ENCODE measurements at places on chromosomes 1 and 21.

GRCh38 chr1:191049781-191050180 lies 572.1 kb upstream of the BRINP3 start:
- no peak for DNase-seq

- DNase-seq, result no peak
Observed at GRCh38 chr1:59609245-59609644, 205.5 kb upstream of the HOOK1 start.

GRCh38 chr1:2468041-2468472 lies 8.0 kb upstream of the PLCH2 start:
- no peak for DNase-seq

DNA sequence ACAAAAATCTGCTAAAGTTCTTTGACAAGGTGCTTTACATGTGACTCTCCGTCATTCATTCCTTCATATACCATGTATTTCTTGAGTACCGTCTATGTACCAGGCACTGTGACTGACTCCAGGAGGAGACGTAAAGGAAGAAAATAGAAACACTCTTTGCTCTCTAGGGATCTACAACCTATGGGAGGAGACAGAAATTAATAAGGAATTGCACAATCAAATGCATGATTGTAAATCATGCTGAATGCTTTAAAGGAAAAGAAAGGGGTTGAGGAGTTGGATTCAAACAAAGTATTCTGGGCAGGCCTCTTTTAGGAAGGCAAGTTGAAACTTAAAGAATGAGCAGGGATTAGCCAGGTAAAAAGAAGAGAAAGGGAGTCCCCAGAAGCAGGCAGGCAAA lies 239.1 kb upstream of the FGGY start:
- DNase-seq, result no peak

- DNase-seq, result no peak
Observed at GRCh38 chr1:14362331-14362730, 236.2 kb upstream of the KAZN start.

GRCh38 chr1:177351361-177352108 lies 180.8 kb downstream of the BRINP2 start:
- no peak for DNase-seq

GRCh38 chr1:181141431-181141910 lies 53.0 kb downstream of the IER5 start:
- no peak for DNase-seq

- DNase-seq, result no peak
Observed at GRCh38 chr1:118142546-118142945, 42.5 kb downstream of the SPAG17 start.

- peak; percentile 90 for DNase-seq
Observed at GRCh38 chr1:217482356-217483102, 148.4 kb downstream of the GPATCH2 start.

GRCh38 chr1:95388031-95388430 lies 154.0 kb downstream of the RWDD3 start:
- no peak for DNase-seq

DNA sequence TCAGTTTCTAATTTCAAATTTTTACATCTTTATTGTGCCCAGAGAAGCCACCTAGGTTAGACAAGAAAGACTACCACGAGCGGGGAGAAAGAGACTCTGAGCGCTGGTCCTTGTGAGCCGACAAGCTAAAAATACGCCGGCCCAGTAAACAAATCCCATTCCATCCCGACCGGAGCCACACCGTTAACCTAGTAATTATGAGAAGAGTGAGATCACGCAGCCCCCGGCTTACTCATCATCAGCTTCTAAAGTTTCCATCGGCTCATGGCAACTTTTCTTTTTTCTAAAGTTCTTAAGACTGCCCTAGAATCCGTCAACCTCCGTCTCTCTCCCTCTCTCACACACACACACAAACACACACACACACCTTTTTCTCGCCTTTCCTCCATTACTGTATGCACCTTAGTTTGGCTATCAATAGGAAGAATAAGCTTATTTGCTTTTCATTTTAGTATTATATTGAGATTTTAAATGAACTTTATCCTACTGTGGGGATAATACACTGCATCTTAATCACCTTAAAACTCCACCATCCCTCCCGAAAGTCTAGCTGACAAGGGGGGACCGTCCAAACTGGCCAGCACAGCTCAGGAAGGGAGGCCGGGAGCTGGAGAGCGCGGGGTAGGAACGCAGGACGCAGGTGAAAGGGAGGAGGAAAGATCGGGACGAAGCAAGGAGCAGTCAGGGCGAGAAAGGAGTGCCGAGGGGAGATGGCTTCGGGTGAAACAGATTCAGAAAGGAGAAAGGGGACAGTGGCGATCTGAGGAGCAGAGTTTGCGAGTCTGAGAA lies 728 bp downstream of the OTUD7B start:
- DNase-seq, result peak; percentile 68

DNA sequence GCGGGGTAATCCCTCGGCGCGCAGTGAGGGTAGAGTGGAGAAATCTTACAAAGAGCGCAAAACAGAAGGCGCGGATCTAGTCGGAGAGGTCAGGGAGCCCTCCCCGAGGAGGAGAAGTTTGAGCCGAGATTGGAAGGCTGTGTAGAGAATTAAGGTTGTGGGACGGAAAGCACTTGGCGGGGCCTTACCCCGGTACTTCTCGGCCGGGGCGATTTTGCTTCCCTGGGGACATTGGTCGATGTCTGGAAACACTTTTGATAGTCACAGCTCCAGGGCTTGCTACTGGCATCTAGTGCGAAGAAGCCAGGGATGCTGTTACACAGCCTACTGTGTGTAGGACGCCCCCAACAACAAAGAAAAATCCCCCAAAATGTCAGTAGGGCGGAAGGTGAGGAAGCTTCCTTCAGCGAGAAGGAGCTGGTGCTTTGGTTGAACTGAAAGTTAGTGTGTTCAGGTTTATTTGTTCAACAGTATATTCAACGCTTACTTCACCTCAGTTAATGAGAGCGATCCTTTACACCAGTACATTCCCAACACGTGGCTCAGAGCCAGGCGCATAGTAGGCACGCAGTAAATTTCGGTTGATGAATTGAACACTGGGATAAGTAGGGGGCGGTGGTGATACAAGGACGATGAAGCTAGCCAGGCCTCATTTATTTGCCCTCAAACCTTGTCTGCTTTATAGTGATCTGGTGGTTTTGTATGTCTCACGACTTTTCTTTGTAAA lies 807 bp downstream of the CEP85 start:
- DNase-seq, result no peak

GRCh38 chr1:207578796-207579435 lies 66.0 kb upstream of the CR1L start:
- no peak for DNase-seq

GRCh38 chr1:241560146-241560848 lies 28.1 kb downstream of the KMO start:
- DNase-seq, result no peak

DNA sequence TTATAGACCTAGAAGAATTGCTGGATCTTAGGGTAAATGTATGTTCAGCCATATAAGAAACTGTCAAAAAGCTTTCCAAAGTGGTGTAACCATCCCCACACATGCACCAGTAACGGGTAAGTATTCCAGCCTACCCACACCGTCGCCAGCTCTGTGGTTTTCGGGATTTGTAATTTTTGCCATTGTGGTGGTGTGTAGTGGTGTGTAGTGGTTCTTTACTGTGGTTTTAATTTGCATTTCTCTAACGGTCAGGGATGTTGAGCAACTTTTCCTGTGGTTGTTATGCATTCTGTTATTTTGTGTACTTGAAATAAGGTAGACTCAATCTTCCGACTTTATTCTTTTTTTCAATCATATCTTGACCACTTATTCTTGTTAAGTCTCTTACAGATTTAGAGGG lies 342.4 kb upstream of the AJAP1 start:
- no peak for DNase-seq

GRCh38 chr1:232127190-232127589 lies 500.6 kb downstream of the DISC1 start:
- no peak for DNase-seq

- DNase-seq, result no peak
Observed at GRCh38 chr1:165858967-165859845, 31.8 kb downstream of the UCK2 start.

DNA sequence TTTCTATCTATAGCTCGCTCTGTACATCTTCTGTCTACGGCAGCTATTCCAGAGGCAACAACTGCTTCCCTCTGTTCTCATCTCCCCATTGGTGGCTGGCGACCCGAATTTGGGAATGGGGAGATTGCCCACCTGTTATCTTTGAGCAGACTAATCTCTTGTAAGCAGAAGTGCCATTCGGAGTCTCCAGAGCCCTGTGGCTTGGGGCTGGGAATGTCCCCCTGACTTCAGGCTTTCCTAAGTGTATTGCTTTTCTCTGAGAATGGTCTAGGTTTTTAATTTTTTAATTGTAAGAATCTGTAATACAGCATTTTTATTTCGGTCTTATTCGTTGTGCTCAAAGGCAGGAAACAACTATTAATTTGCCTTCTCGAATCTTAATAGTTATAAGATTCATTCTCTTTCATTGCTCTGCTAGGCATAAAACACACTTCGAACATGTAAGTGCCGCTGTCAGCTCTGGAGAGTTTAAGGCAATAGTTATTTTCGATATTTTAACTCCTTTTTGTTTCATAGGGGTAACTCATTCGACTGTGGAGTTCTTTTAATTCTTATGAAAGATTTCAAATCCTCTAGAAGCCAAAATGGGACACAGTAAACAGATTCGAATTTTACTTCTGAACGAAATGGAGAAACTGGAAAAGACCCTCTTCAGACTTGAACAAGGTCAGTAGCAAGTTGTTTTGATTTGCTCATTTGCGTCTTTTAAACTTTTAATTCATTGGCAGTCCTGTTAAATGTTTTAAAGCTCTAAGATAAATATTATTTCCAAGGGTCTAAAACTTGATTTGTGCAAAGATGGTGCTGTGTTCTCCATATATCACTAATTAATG lies 514 bp downstream of the AGL start:
- DNase-seq, result no peak

GRCh38 chr1:114324662-114324965 lies 170.9 kb upstream of the SYT6 start:
- no peak for DNase-seq

All from non-pigmented ciliary epithelial cell (primary cell).